ENCODE measurements at places on chromosomes 11 and 22. TPM values are rescaled to one million over a fixed set of nuclear protein-coding genes. Genes with fewer than 3 reads are reported as not detected.

CCDC89 gene
- 2.1 TPM for total RNA-seq

DNA sequence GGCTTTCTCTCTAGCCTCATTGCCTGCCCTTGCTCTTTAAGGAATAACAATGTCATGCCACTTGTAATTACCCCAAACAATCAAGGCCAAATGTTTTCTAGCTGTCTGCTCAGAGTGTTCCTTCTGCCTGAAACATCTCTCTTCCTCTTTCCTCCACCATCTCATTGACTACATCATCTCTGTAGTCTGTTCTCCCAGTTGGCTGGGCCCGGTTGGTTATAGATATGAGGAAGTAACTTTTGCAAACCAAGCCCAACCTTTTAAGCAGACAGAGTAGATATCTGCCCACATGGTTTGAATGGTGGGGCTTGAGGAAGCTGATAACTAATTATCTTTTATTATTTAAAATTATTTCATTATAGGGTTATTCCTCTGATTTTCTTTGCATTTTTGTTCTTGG, 104.5 kb downstream of the NTM start:
- no peak for DNase-seq

DNA sequence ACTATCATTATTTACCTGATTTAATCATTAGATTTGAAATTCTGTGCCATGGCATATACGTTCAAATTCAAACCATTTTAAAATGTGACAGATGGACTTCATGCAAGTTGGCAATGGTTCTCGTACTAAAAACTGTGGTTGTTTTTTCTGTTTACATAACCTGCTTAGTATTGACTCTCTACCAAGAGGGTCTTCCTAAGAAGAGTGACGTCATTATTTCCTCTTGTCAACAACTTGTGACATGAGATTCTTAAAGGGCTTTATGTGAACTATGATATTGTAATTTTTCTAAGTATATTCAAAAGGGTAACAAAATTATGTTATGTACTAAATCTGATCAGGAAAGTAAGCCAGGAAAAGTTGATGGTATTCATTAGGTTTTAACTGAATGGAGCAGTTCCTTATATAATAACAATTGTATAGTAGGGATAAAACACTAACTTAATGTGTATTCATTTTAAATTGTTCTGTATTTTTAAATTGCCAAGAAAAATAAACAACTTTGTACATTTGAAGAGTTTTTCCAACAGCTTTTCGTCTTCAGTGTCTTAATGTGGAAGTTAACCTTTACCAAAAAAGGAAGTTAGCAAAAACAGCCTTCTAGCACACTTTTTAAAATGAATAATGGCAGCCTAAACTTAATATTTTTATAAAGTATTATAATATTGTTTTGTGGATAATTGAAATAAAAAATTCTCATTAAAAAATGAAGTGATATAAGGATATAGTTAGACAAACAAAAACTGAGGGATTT, 87.0 kb downstream of the GRK3 start:
- no peak for DNase-seq

OR2AT4 gene
- not detected for total RNA-seq

GRCh38 chr22:19943082-19944026, 1.7 kb upstream of the TXNRD2 start:
- no peak for DNase-seq

GRCh38 chr22:50482107-50483074, 1.0 kb downstream of the ADM2 start:
- DNase-seq: no peak

DNA sequence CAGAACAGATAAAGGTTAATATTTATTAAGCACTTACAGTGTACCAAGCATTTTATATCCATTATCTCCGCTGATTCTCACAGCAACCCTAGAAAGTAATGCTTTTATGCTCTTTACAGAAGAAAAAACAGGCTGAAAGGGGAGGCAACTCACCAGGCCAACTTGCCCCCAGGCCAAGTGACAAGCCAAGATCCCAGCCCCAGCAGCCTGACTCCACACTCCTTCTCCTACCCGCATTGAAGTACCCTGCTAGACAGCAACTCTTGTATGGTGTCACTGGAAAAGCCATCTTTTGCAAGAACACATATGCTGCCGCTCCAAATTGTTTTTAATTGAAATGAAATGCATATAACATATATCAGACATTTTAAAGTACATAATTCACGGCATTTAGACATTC, 25.6 kb downstream of the SMCO4 start:
- no peak for DNase-seq

SCGB2A2 gene
- total RNA-seq: not detected

DNA sequence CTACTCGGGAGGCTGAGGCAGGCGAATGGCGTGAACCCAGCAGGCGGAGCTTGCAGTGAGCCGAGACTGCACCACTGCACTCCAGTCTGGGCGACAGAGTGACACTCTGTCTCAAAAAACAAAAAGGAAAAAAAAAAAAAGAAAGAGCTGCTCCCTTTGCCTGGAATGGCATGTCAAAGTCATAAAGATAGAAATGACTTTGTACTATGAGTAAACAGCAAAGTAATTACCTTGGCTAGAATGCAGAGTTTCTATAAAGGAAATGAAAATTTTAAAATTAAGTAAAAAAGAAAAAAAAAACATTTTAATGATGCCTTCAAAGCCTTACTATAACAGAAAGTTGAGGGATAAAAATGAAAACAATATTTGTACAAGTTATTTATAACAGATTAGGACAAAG, 10.1 kb downstream of the PPP2R1B start:
- DNase-seq: no peak

DNA sequence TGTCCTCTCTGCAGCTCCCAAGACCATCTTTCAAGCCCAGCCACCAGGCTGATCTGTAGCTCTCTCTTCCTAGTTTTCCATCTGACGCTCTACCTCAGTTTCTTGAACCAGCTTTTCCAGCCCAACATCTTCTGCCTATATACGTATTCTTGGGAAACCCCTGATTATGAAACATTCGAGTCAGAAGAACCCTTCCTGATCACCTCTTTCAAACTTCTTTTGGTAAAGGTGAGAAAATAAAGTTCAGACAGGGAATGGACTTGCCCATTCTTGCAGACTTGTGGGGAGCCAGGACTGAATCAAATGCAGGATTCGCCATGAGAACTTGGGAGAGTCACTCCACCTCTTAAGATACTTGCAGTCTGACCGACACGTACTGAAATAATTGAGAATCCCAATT, 169.5 kb upstream of the NARS2 start:
- no peak for DNase-seq

DNA sequence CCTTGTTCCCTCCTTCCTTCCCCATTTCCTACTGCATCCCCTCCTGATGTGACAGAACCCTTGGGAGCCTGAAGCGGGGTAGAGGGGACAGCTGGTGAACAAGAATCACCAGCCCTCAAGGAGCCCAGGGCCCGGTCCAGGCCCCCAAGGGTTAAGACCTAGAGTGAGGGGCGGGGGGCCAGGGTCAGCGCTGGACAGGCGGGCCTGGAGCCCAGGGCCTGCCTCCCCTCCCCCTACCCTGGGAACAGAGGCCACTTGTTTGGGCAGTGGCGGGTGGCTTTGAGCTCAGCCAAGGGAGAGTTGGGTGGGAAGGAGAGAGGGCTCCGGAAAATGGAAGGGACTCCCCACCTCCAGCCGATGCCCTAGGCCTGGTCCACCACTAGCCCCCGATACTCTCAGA, 2.1 kb downstream of the ARAP1 start:
- no peak for DNase-seq
